A549 (cell line): ENCODE measurements at places on chromosomes 12 and 14.

DNA sequence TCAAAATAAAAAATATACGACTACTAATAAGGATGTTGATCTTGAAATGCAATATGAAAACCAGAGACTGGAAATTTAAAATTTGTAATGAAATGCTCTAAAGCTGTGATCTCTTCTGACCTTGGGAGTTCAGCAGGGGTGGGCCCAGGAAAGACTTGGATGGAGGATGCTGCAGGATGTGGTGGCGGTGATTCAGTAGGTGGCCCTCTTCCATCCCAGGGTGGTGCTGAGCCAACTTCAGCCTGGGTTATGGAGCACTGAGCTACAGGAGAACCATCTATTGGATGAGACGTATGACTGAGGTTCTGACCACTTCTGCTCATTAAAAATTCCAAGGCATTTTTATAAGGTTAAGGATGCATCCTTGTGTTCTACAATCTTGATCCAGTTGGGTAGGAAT is 6.9 kb upstream of the PDE3A start:
- no peak for DNase-seq

- no peak for DNase-seq
Observed at GRCh38 chr12:39771456-39771855, 151.9 kb upstream of the ABCD2 start.

DNA sequence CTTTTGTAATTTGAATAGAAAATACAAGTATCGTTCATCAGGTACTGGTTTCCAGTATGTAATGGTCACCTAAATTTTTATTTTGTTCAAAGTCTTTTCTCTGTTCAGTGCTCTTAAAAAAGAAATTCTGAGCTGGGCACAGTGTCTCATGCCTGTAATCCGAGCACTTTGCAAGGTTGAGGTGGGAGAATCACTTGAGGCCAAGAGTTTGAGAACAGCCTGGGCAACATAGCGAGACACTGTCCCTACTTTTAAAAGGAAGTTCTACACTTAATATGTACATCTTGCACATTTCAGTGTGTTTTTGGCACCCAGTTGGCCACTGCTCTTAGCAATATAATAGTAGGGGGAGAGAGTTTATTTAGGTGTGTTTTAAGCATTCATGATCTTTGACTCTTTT is 27.9 kb downstream of the PCNX1 start:
- DNase-seq, result no peak

- DNase-seq, result peak; percentile 47
Observed at GRCh38 chr12:108613548-108613947, 15.7 kb upstream of the TMEM119 start.

- DNase-seq, result no peak
Observed at GRCh38 chr12:80513211-80513610, 69.2 kb downstream of the PTPRQ start.
